T-cell (primary cell): ENCODE measurements at places on chromosomes 3 and 15.

DNA sequence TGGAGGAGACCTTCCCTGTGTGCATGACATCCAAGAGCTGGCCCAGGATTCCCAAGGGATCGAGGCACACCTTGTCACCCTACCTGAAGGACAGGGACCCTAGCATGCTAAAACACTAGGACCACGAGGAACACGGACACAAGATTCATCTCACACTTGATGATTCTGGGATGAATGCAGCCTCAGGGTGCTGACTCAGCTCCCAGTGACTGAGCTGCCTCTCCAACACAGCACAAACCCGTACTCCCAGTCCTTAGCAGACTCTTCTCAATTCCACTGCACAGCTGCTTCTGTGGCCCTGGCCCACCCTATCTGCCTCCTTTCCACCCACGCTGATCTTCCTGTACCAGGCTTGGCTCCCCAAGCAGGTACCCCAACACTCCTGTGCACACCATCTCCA is 9.1 kb upstream of the OXTR start:
- no peak for DNase-seq

DNA sequence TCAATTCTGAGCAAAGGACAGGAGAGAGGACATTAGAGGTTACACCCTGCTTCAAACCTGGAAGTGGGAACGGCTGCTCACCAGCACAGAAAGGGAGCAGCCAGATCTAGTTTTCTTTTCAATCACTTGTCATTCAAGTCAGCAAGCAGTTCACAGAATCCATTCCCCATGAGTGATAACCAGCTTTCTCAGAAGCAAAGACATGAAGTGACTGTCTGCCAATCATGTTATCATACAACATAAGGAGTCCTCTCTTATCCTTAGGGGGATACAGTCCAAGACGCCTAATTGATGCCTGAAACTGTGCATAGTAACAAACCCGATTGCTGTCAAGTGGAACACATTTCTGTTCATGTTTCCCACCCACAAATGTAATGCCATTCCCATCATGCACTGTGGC is 54.7 kb downstream of the FAM98B start:
- DNase-seq: no peak

DNA sequence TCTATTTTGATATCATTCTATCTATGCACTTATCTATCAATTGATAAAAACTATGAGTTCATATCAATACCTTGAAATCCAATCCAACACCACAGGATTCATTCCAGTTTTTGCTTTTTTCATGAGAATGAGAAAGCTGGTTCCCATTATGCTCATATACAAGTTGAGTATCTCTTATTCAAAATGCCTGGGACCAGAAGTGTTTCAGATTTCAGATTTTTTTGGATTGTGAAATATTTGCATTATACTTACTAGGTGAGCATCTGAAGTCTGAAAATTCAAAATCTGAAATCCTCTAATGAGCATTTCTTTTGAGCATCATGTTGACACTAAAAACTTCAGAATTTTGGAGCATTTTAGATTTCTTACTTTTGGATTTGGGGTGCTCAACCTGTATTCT is 67.8 kb upstream of the DCBLD2 start:
- DNase-seq: no peak

GRCh38 chr3:139187154-139187553 is 142.5 kb upstream of the PRR23C start:
- no peak for DNase-seq
